ENCODE measurements at places on chromosomes 2 and 18.

DNA sequence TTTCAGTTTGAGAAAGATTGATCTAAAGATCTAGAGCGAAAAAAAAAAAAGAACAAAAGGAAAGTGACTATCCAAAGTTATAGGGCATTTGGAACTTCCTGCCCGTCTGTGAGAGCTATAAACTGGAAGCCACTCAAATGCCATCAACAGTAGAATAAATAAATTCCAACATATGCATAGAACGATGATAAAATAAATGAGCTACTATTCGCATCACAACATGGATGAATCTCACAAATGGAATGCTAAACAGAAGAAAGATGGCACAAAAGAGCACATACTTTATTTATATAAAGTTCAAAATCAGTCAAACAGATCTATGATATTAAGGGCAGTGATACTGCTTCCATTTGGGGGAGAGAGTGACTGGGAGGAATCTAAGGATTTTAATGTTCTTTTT lies 128.8 kb downstream of the TTC32 start:
- no peak for DNase-seq

- no peak for DNase-seq
Measured at GRCh38 chr2:206217166-206217565, 57.3 kb upstream of the ZDBF2 start.

DNA sequence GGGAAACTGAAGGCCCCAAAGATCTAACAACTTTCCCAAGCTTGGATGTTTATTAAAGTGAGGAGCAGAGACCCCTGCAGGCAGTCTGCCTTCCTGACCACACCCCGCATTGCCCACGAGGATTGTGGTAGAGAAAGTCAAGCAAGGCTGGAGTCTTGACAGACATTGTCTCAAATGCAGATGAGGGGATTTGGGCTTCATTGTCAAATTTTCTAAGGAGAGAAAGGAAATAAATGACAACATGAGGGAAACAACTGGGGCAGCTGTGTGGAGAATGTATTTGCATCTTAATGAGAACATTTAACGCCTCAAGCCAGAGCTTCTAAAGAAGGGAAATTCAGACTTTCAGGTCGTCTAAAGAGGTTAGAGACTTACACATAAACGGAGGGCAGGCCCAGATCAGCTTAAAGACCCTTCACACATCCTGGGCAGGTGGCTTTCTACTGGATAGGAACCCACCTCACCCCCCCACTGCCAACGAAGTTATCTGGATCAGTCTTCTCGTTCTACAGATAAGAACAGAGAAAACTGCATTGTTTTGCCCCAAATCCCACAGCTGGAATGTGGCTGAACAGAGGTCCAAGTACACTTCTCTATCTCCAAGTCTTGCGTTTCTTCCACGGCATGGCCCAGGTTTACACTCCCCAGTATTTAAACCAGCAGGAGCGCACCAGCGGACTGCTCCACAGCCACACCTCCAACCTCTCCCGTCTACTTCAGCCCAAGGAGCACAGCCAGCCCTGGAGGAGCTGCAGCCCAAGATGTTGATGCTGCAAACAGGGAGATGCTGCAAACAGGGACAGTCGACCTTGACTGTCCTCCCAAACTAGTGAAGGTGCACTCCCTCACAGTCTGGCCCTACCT lies 16.2 kb upstream of the SCG2 start:
- DNase-seq = no peak

- no peak for DNase-seq
Measured at GRCh38 chr2:105081006-105081601, 43.2 kb downstream of the MRPS9 start.

DNA sequence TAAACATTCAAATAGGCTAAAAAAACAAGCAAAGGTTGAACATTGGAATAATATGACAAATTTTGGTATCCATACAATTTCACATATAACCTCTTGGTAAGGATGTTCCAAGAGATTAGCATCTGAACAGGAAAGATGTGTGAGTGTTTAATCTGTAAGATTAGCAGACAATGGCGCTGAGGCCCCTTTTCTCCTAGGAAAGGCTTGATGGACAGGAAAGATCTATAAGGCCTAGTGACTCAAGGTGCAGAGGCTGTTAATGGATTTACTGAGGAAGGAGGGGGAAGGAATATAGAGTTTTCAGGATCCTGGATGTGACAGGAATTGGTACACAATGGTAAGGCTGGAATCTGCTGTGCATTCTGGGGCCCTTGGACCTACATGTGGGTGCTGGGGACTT lies 48.1 kb upstream of the SMAD2 start:
- DNase-seq = no peak

DNA sequence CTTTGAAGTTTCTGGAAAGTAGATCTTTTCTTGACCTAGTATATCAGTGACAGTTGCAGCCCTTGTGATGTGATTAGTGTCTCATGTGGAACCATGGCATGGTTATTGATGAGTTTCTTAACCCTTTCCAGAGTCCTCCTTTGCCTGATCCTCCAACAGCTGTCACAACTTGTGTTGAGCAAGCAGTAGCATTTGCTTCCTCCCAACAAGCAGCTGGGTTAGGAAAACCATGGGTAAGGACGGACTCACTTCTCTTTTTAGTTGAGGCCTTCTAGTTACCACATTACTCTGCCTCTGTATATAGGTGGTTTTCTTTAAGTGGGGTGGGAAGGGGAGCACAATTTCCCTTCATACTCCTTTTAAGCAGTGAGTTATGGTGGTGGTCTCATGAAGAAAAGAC lies 96.3 kb downstream of the XRCC5 start:
- DNase-seq = no peak

- no peak for DNase-seq
Measured at GRCh38 chr2:109467701-109468100, 146.1 kb downstream of the SEPTIN10 start.

Measured in glomerular endothelial cell (primary cell).